Activated T-cell treated with anti-CD3 and anti-CD28 coated beads, Interleukin-2, amount 50 U/mL, for 1 hour (primary cell): ENCODE measurements at places on chromosomes 12 and 14.

DNA sequence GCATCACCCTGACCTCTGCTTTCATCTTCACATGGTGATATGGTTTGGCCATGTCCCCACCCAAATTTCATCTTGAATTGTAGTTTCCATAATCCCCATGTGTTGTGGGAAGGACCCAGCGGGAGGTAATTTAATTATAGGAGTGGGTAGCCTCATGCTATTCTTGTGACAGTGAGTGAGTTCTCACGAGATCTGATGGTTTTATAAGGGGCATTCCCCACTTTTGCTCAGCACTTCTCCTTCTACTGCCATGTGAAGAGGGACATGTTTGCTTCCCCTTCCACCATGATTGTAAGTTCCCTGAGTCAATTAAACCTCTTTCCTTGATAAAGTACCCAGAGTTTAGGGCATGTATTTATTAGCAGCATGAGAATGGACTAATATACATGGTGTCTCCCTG lies 38.2 kb downstream of the TMBIM6 start:
- DNase-seq, result no peak

DNA sequence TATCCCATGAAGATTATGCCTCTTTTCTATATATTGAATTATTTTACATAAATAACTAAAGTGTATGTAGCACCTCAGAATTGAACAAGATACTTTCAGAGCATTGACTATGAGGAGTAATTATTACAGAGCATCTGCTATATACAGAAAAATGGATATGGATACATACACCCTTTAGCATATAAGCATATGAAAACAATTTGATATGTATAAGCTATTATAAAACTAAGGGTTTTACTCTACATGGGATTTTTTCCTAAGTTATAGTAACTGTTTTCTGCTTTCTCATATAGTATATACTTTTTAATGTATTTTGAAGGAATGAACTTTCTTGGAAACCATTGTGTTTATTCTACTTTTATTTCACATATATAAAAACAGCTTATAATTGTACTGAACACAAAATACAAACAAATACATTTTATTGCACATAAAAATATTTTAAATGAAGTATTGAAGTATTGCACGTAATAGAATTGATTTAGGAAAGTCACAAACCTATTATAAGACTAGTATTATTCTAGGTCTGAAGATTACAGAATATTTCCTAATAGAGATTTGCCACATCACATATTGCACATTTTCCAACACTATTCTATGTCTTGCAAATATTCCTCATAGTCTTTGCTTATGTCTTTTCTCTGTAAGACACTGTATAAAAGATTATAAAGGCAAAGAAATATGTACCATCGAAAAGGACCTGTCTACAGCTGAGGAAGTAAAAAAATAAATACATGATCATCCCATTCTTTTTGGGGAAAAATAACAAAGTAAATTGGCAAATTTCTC lies 8.4 kb downstream of the CD69 start:
- DNase-seq, result no peak

- DNase-seq, result no peak
Observed at GRCh38 chr12:128259556-128260070, 7.4 kb upstream of the TMEM132C start.

- peak; percentile 45 for DNase-seq
Observed at GRCh38 chr12:6167327-6168280, 32.6 kb upstream of the CD9 start.

GRCh38 chr14:57314396-57315089 lies 45.8 kb downstream of the AP5M1 start:
- no peak for DNase-seq

- no peak for DNase-seq
Observed at GRCh38 chr14:21059842-21060613, 2.4 kb downstream of the RNASE8 start.
